ENCODE measurements at places on chromosomes 1 and 21.

DNA sequence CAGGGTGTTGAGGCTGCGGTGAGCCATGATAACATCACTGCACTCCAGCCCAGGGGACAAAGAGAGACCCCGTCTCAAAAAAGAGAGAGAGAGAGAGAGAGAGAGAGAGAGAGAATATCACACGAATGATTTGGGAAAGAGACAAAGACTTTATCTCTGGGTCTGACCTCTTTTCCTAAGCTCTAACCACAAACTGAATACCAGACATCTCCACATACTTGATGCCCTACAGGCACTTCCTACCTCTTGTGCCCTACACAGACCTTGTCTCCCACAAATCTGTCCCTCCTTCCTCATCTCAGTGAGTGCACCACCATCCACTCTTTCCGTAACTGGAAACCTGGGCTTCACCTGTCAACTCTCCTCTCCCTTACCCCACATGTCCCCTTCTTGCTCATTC, 27.0 kb upstream of the PTCH2 start:
- no peak overlapping the region for H3K4me3 ChIP-seq
- no peaks in the 10 kb centered on the region for H3K27me3 ChIP-seq

DNA sequence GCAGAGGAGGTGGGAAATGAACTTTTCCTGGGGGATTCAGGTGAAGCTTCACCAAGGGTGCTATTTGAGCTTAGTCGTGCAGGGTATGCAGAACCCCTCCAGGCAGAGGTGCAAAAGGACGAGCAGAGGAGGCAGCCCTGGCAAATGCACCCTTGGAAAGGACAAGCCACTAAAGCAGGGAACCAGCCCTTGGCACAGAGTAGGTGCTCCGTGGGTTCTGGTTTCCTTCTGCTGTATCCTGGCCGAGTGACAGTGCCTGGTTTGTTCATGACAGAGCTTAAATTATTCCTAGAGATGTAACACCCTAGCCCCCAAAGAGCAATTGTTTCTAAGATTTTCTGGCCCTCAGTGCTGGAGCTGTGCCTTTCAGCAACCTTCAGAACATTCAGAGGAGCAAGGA, 73.4 kb upstream of the SYT6 start:
- no peak overlapping the region for H3K4me3 ChIP-seq
- H3K27me3 ChIP-seq = peaks cover 33% of the 10 kb centered on the region
- DNase-seq = no peak
- H3K27ac ChIP-seq = no peak overlapping the region
- H3K4me1 ChIP-seq = no peaks in the 10 kb centered on the region

DNA sequence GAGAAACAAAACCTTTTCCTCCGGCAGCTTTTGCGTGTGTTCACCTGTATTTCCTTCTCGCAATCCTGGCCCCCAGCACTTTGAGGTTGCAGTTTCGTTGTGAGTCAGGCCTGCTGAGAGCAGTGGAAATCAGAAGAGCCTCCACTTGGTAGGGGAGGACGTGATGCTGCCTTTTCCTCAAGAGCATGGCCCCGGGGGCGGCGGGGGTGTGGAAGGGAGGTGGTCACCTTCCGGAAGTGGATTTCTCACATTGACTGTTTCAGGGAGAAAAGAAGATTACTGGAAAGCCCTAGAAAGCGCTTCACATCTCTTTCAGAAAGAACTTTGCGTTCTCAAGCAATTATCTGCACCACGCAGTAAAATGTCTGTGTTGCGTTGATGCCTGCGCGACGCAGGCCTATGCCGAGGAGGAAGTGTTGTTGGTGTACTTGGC, 12.2 kb upstream of the IL10 start:
- no peak overlapping the region for H3K27ac ChIP-seq
- no peaks in the 10 kb centered on the region for H3K36me3 ChIP-seq
- H3K4me3 ChIP-seq = no peak overlapping the region
- no peaks in the 10 kb centered on the region for H3K4me1 ChIP-seq
- H3K27me3 ChIP-seq = peaks cover 23% of the 10 kb centered on the region

GRCh38 chr1:82330330-82330729, 529.6 kb downstream of the ADGRL2 start:
- H3K27ac ChIP-seq = no peak overlapping the region
- H3K27me3 ChIP-seq = no peaks in the 10 kb centered on the region
- H3K4me1 ChIP-seq = no peaks in the 10 kb centered on the region
- no peak overlapping the region for H3K4me3 ChIP-seq

DNA sequence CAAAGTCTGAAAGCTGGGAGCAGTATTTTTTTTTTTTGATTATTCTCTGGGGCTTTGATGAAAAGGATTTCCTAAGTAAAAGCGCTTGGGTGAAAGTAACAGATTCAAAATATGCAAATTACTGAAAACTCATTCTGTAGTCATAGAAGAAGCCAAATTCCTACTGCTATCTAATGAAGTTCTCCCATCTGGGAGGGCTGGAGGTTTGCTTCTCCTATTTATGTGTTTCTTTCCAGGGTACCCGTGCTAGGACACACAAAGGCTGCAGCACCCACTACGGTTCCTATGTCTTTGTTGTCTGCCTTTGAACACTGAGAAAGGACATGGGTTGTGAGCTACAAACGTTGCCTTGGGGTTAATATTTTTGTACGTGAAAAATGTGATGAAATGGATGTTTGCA, 324.7 kb upstream of the KAZN start:
- no peaks in the 10 kb centered on the region for H3K4me1 ChIP-seq
- no peaks in the 10 kb centered on the region for H3K36me3 ChIP-seq
- no peak for DNase-seq
- no peak overlapping the region for H3K4me3 ChIP-seq
- H3K27ac ChIP-seq = no peak overlapping the region

DNA sequence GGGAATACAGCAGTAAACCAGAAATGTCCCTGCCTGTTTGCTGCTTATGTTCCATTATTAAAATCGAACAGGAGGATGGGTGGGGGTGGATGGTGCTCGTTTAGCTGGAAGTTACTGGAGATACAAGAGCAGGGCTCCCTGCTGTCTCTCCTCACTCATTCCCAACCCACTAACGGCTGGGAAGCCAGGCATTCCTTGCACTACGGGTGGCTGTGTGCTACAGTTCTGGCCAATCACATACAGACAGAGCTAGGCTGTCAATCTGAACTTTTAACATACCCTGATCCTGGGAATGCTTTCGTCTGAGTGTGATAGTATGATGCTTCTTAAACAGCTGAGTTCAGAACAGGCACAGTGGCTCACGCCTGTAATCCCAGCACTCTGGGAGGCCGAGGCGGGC, 7.0 kb downstream of the SIPA1L2 start:
- no peaks in the 10 kb centered on the region for H3K36me3 ChIP-seq
- H3K27ac ChIP-seq = no peak overlapping the region
- peaks cover 6% of the 10 kb centered on the region for H3K4me1 ChIP-seq
- DNase-seq = peak; percentile 12

- H3K27ac ChIP-seq = no peak overlapping the region
- H3K27me3 ChIP-seq = no peaks in the 10 kb centered on the region
- H3K36me3 ChIP-seq = no peaks in the 10 kb centered on the region
- no peak overlapping the region for H3K4me3 ChIP-seq
- DNase-seq = no peak
- no peaks in the 10 kb centered on the region for H3K4me1 ChIP-seq
Observed at GRCh38 chr1:219155135-219155534, 18.5 kb upstream of the LYPLAL1 start.

DNA sequence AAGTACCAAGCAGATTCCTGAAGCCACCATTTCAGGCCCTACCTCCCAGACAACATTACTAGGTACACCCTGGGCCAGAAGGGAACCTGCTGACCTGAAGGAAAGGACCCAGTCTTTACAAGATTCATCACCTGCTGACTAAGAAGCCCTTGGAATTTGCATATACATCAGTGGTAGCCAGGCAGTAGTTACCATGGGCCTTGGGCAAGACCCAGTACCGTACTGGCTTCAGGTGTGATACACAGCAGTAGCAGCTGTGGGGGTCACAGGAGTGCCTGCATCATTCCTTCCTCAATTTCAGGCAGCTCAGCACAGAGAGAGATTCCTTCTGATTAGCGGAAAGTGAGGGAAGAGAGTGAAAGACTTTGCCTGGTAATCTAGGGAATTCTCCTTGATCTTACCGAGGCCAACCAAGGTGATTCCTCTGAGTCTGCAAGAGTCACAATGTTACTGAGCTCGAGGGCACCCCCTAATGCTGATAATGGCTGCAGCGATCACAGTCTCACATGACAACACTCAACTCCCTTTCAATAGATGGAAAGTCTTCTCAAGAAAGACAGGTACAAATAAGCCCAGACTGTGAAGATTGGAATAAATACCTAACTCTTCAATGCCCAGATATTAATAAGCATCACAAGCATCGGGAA, 22.0 kb upstream of the UHMK1 start:
- no peak overlapping the region for H3K4me3 ChIP-seq
- H3K27me3 ChIP-seq = no peaks in the 10 kb centered on the region
- DNase-seq = no peak
- H3K4me1 ChIP-seq = no peaks in the 10 kb centered on the region

GRCh38 chr1:224753491-224753890, 137.4 kb downstream of the CNIH3 start:
- DNase-seq = no peak
- H3K27me3 ChIP-seq = no peaks in the 10 kb centered on the region
- no peaks in the 10 kb centered on the region for H3K4me1 ChIP-seq
- no peaks in the 10 kb centered on the region for H3K36me3 ChIP-seq

GRCh38 chr1:59007820-59008598, 224.2 kb upstream of the JUN start:
- peaks cover 7% of the 10 kb centered on the region for H3K4me1 ChIP-seq
- H3K27ac ChIP-seq = peak overlapping the region; percentile 66
- H3K27me3 ChIP-seq = no peaks in the 10 kb centered on the region
- H3K4me3 ChIP-seq = no peak overlapping the region
- no peak for DNase-seq

- DNase-seq = peak; percentile 2
- no peak overlapping the region for H3K27ac ChIP-seq
- peak overlapping the region; percentile 97 for H3K4me3 ChIP-seq
- H3K36me3 ChIP-seq = no peaks in the 10 kb centered on the region
- peaks cover 10% of the 10 kb centered on the region for H3K4me1 ChIP-seq
- H3K27me3 ChIP-seq = peaks cover 10% of the 10 kb centered on the region
Observed at GRCh38 chr1:160030657-160031364, 979 bp downstream of the PIGM start.

DNA sequence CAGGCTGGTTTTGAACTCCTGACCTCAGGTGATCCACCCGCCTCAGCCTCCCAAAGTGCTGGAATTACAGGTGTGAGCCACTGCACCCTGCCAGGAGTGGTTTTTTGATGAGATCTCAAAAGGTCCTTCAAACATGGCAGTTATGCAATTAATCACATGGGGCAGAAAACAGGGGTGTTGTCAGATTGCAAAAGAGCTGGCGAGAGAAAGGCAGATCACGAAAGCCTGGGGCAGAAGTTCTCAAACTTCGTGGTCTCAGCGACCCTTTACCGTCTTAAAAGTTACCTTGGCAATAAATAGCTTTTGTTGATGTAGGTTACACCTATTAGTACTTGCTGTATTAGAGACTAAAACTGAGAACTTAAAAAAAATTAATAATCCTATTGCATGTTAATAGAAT, 16.1 kb downstream of the CNR2 start:
- peaks cover 41% of the 10 kb centered on the region for H3K27me3 ChIP-seq
- no peaks in the 10 kb centered on the region for H3K4me1 ChIP-seq
- no peak for DNase-seq
- no peaks in the 10 kb centered on the region for H3K36me3 ChIP-seq
- H3K4me3 ChIP-seq = no peak overlapping the region

DNA sequence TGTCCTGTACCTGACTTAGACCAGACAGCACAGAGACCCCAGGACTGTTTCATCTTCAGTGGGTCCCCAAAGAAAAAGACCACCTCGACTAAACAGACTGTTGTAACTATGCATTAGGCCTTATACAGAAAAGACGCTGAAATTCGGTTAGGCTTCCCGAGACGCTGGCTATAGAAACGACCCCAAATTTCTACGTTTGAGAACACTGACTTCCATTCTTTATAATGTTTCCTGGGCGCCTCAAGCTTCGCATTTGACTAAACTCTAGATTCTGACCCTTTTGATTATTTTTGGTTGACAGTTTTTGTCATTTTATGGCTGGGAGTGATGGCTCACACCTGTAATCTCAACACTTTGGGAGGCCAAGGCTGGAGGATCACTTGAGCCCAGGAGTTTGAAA, 986 bp upstream of the TRAPPC10 start:
- peaks cover 18% of the 10 kb centered on the region for H3K4me1 ChIP-seq
- no peak for DNase-seq
- H3K27ac ChIP-seq = peak overlapping the region; percentile 93
- no peaks in the 10 kb centered on the region for H3K36me3 ChIP-seq
- no peak overlapping the region for H3K4me3 ChIP-seq

GRCh38 chr21:17044696-17045095, 468.1 kb upstream of the CXADR start:
- DNase-seq = no peak
- no peaks in the 10 kb centered on the region for H3K36me3 ChIP-seq
- no peaks in the 10 kb centered on the region for H3K4me1 ChIP-seq
- no peak overlapping the region for H3K27ac ChIP-seq
- no peaks in the 10 kb centered on the region for H3K27me3 ChIP-seq

- H3K36me3 ChIP-seq = no peaks in the 10 kb centered on the region
- H3K4me3 ChIP-seq = no peak overlapping the region
- no peak overlapping the region for H3K27ac ChIP-seq
- no peak for DNase-seq
Observed at GRCh38 chr1:204626381-204626780, 59.2 kb downstream of the LRRN2 start.

DNA sequence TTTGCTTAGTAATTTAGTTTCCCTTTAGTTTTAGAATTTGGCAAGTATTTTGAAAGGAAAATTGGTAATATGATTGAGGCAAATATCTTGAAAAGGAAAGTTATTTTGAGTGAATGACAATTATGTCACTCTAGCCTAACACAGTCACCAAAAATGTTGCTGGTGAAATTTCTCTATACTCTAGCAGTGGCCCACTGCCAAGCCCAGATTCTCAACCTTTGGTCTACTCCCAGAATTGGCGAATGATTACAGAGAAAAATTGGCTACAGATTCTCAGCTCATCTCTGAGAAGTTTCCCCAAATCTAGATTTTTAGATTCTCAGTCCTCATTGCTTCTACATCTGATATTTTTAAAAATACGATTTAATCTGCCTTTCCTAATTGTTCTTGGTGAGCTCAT, 84.9 kb downstream of the PIGK start:
- no peaks in the 10 kb centered on the region for H3K4me1 ChIP-seq
- no peaks in the 10 kb centered on the region for H3K36me3 ChIP-seq
- H3K4me3 ChIP-seq = no peak overlapping the region
- no peak for DNase-seq
- H3K27me3 ChIP-seq = no peaks in the 10 kb centered on the region
- no peak overlapping the region for H3K27ac ChIP-seq

DNA sequence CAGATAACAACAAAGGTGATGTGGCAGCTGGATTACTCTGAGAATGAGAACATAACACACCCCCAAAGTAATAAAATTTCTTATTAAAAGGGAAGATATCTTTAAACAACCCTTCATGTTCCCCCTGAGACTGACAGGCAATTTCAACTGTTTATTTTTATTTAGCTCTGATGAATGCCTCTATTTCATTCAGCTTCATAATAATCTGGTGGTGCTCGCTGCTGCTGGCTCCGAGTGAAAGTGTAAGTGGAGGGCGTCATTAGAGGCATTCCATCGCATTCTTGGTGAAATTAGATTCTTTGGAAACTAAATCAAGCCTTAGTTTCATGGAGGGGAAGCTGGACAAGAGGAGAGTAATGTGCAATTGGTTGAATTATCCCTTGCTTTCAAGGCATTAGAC, 128.9 kb downstream of the GRIK1 start:
- peaks cover 7% of the 10 kb centered on the region for H3K27me3 ChIP-seq
- no peak for DNase-seq
- H3K36me3 ChIP-seq = no peaks in the 10 kb centered on the region
- H3K4me3 ChIP-seq = no peak overlapping the region

Measured in mesenchymal stem cell (in vitro differentiated cells and primary cell).